ENCODE measurements at places on chromosomes 2 and 18.

GRCh38 chr18:37175727-37176620 is 347.0 kb downstream of the KIAA1328 start:
- no peak for DNase-seq

DNA sequence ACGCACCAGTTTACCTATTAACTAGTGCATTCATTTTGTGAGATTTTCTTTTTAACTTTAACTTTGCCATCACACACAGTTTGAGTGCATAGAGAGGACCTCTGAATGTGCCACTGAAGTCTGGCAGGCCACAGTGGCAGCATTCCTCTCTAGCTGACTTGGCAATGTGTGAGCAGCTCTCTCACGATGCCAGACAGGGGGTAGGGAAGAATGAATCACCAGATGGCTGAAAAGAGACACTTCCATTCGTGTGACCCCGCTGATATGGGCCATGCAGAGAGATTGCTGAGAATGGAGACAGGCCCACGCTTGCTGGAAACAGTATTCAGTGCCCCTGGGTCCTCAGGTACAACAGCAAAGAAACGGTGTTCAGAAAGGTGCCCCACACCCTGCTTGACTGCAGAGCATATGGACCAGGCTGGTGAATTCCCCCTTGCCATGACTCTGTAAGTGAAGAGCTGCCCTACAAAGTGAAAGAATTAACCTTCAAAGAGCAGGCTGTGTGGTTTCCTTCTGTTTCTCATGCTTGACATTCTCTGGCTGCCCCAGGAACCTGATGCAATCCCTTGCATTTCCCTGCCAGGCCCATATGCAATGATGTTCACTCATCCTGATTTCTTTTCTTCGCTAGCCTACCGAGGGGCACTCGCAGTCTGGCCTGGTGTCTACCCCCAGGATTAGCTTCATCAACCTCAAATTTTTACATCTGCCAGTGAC is 236.1 kb downstream of the CDH20 start:
- no peak for DNase-seq

- DNase-seq = no peak
These were observed 2.4 kb downstream of the FIGN start for GRCh38 chr2:163733301-163733938.

- no peak for DNase-seq
These were observed 135.8 kb upstream of the APCDD1 start for GRCh38 chr18:10318691-10318970.

- peak; percentile 89 for DNase-seq
These were observed at the start of gene IER3IP1 for GRCh38 chr18:47175898-47176575. Gene IER3IP1, minus strand, starts transcription at chr18:47176364. Its CDS starts 87 bp downstream, at chr18:47176277.

DNA sequence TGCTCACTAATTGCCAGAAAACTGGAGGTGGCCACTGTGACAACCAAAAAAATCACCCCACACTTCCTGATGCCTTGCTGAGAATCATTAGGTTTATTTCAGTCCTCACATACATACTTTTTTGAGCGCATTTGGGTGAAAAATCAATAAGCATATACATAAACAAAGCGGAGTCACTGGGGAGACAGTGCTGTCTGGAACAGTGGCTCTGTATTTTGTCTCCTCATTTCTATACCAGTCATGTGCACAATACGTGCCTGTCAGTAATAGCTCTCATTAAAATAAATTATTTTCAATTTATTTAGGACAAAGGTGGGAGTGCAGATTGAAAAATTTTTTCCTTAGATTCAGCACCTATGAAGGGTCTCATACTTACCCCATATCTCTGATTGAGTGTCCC is 48.2 kb downstream of the CXCR4 start:
- DNase-seq = no peak

GRCh38 chr2:234708091-234708683 is 211.3 kb upstream of the ARL4C start:
- no peak for DNase-seq

DNA sequence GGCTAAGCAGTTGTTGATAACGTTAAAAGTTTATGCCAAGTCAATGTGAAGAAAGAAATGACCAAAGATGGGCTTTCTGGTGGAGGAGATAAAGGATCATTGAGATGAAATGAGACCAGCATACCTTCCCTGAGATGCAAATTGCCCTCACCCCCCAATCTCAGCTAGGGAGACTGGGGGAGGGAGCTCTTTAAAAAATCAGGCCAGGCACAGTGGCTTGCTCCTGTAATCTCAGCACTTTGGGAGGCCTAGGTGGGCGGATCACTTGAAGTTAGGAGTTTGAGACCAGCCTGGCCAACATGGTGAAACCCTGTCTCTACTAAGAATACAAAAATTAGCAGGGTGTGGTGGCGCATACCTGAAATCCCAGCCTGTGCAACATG is 30.9 kb upstream of the KCMF1 start:
- no peak for DNase-seq
